Stimulated activated CD4-positive, alpha-beta T cell treated with anti-CD3 and anti-CD28 coated beads, Interleukin-2, amount 100 ng/mL, for 48 hours (primary cell): ENCODE measurements at places on chromosomes 16 and 17.

DNA sequence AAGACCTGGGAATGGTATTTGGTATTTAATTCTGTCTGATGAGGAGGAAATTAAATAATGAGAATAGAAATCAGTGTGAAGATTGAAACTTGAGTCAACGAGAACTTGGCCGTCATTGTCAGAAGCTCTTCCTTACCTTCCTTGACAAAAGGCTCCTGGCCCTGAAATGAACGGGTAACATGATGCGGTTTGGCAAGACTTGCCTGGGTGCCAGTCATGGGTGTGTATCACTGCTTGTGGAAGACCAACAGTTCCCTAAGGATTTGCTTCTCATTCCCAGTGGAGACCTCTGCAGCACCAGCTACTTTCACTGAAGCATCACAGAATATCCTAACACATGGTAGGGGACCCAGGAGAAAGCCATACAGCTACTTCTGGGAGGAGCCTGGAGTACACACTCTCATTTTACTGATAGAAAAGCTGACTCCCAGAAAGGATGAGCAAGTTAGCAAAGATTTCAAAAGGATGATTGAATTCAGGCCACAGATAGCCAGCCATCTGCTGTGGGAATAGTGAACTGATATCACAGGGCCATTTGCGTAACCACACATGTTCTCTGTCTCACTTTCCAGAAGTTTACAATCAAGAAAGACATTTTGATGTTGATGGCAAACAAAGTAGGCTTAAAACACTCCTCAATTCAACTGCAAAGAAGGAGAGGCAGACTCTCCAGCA, 258.1 kb upstream of the SALL1 start:
- no peak for DNase-seq

DNA sequence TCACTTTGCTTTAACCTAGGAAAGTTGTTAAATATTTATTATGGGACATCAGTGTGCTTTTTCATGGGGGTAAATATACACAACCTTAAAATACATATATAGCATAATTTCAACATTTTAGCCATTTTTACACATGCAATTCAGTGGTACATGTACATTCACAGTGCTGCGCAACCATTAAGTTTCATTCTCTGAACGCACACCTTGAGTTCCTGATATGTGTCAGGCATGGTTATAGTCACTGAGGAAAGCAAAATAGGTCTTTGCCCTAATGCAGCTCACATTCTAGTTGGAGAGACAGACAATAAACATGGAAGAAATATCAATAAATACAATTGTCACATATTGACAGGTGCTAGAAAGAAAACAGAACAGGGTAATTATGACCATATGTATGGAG, 12.8 kb upstream of the CNEP1R1 start:
- DNase-seq: no peak

GRCh38 chr17:77471984-77472461, 331.3 kb downstream of the SEC14L1 start:
- DNase-seq: no peak

GRCh38 chr16:3029491-3030221, 5.8 kb downstream of the THOC6 start:
- DNase-seq: peak; percentile 48

GRCh38 chr17:3035968-3036280, 27.5 kb downstream of the OR1D5 start:
- no peak for DNase-seq

DNA sequence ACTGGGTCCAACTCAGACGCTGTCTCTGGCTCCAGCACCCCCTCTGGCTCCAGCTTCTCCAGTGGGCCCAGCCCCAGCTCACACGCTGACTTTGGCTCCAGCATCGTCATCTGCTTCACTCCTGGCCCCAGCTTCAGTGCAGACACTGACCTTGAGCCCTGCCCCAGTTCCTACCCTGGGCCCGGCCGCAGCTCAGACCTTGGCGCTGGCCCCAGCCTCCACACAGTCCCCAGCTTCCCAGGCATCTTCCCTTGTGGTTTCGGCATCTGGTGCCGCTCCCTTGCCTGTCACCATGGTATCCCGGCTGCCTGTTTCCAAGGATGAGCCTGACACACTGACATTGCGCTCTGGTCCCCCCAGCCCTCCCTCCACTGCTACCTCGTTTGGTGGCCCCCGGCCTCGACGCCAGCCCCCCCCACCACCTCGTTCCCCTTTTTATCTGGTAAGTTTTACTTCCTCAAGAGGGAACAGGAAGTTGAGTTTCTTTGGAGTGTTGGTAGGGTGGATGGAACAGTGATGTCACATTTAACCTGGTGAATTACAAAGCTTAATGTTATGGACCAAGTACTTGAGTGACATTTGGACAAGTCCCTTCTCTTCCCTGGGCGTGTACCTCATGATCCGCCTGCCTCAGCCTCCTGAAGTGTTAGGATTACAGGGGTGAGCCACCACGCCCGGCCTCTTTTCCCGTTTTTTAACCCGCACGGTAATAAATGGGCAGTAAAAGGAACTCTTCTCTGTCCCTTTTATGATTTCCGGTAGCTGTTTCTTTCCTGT, 23.4 kb upstream of the PHKG2 start:
- no peak for DNase-seq

DNA sequence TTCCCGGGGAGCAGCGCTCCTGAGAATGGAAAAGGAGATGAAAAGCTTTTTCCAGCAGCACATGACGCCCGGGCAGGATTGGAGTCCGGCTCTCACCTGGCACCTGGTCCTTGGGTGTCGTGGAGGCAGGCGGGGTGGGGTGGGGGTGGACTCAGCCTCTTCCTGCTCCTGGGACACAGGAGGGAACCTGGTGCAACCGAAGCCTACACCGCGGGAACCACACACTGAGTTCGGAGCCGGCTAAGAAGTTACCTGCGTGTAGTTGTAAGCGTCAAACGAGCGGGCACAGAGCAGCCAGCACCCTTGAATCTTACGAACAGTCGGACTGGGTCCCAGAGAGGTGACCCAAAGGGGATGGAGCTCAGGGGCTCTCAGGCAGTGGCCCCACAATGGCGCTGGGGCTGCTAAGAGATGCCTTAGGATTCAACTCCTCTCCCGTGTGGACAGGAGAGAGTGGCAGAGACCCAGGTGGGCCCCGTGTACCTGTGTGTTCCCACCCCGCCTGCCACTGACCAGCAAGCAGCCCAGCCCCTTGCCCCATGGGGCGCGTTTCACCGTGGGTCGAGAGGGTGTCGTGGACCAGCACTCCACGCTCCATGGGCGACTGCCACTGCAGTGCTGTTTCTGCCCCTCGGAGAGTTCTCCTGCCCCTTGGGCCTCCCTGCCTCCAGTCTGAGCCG, 105.8 kb upstream of the METRNL start:
- DNase-seq: no peak

DNA sequence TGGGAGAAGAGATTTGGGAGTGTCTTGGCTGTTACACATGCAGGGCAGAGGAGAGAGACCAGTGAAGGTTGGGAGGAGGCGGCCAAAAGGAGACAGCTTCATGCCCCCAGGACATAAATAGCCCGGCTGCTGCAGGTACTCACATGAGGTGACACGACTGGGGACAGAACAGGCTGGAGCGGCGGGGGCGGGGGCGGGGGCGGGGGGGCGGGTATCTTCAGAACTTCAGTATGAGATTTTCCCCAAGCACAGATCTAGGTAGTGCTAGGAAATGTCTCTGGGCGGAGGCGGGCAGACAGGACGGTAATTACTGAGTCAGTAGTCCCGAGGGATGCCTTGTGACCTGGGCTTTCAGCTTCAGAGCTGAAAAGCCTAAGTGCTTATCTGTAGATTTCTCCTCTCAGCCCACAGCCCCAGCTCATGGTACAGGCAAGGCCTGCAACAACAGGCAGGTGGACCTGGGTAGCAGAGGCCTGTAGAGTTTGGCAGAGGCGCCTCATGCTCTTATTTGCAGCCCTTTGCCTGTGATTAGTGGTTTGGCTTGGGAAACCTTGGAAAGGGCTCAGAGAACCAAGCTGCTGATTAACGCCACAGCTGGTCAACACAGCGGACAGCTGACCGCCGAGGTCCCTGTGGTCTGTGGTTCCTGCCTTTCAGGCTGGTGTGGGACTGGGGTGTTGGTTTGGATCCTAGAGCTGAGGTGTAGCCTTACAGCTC, 24.5 kb downstream of the UNK start:
- DNase-seq: no peak

GRCh38 chr16:27224741-27225300, 21.5 kb downstream of the KDM8 start:
- no peak for DNase-seq

DNA sequence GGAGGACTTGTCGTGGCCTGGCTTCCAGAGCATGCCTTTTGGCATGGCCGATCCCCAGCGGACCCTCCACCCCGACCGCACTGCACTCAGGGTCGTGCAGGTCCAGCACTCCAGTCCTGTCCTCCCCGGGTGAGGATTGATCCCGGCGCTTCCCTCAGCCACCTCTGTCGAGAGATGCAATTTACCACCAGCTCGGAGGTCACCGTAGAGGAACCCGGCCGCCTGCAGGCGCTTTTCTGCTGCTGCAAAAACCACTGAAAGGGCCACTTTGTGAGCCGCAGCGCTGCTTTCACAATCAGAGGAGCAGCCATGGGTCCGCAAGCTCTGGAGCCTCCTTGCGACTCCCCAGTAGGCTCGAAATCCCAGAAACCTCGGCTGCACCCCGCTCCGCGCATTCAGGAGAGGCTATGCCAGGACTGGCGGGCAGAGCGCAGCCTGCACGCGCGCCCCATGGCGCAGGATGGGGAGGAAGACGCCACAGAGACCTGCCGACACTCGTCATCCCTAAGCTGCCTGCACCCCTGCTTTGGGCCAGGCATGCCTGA, 134.2 kb downstream of the HS3ST2 start:
- no peak for DNase-seq

DNA sequence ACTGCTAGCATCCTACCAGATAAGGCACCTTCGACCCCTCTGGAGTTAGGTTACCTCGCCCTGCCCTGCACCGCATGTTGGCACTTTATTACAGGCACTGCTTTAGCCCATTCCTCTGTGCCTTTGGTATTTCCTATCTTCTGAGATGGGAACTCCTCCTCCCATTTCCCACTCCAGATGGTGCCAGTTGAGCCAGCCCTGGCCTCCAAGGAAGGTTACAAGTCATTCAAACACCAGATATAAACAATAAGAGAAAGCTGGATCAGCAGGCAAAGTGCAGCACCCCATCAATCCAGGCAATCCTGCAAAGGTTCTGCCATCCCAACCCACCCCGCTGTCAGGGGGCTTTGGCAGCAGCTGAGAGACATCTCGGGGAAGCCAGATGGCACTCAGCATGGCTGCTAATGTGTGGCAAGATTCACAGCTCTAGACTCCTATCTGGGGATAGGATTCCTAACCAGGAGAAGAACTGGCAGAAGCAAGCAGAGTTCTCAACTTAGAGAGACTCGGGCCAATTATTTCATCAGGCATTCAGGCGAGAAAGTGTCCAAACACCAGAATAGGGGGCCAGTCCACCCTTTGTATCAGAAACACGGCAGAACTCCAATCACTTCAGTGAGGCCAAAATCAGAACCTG, 113.0 kb downstream of the COPRS start:
- DNase-seq: no peak

GRCh38 chr17:67124450-67125148, 80.2 kb downstream of the CACNG1 start:
- no peak for DNase-seq

GRCh38 chr16:19613834-19614233, 58.3 kb downstream of the VPS35L start:
- DNase-seq: no peak

DNA sequence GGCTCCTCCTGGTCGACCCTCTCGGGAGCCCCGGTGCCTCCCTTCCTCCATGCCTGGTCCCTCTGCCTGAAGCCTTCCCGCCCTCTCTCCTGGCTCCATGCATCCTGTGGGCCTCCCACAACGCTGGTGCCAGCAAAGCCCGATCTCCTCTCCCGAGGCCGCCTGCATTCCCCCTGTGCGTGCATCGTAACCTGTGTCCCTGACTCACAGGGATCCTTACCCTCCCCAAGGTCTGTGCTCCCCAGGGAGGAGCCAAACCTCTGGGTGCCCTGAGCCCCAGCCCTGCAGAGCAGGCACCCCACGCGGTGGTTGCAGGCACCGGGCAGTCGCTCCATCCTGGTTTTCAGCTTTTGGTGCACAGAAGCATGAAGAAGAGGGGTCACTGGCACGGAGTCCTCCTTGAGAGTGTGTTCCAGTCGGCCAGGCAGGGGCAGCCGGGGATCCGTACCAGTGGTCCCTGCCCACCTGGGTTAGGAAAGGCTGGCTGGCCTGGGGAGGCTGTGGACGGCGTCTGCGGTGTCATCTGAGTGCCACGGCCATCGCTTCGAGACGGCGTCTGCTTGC, 1.8 kb upstream of the ENPP7 start:
- no peak for DNase-seq

- DNase-seq: no peak
Observed at GRCh38 chr16:57813466-57813865, 11.2 kb upstream of the KIFC3 start.

DNA sequence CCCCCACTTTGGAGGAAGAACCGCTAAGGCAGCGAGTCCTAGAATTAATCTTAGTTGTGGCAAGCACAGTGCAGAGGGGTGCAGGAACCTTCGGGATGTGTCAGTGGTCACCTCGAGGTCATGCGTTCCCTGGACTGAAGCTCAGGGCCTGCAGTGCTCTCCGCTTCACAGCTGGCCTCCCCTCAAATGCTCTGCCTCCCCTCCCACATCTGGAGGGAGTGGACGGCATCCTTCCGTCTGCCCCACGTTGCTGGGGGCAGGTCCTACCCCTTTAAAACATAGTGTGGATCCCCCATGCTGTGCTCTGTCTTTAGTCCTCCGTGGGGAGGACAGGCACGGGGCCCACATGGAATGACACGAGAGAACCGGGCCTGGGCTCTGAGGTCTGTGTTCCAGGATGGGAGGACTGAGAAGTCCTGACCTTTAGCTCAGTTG, 99.5 kb upstream of the CDC42EP4 start:
- DNase-seq: no peak

DNA sequence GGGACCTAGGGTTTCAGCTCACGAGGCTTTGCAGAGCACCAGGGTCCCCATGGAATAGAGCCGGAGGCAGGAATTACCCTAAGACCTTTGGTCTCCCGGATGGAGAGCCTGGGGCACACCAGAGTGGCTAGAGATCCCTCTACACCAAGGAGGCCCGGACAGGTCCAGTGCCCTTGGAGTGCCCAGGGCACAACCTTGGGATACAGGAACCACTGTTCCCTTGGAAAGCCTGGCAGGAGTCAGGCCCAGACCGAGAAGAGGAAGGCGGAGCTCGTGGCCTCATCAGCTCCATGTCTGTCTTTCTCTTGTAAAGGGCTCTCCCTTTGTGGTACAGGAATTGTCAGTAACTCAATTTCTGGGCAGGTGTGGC, 3.8 kb upstream of the DBNDD1 start:
- no peak for DNase-seq

- peak; percentile 18 for DNase-seq
Observed at GRCh38 chr17:37506678-37507077, 17.0 kb downstream of the DUSP14 start.

GRCh38 chr16:85165781-85166180, 53.5 kb upstream of the CIBAR2 start:
- DNase-seq: no peak

- no peak for DNase-seq
Observed at GRCh38 chr17:52297230-52298010, 138.9 kb upstream of the CA10 start.

- no peak for DNase-seq
Observed at GRCh38 chr17:81120695-81121621, 44.3 kb upstream of the PVALEF start.

- no peak for DNase-seq
Observed at GRCh38 chr17:73358668-73359067, 46.9 kb upstream of the CDC42EP4 start.

- DNase-seq: no peak
Observed at GRCh38 chr17:61219460-61219859, 180.2 kb upstream of the TBX2 start.
